ENCODE measurements at places on chromosomes 13 and 19.

DNA sequence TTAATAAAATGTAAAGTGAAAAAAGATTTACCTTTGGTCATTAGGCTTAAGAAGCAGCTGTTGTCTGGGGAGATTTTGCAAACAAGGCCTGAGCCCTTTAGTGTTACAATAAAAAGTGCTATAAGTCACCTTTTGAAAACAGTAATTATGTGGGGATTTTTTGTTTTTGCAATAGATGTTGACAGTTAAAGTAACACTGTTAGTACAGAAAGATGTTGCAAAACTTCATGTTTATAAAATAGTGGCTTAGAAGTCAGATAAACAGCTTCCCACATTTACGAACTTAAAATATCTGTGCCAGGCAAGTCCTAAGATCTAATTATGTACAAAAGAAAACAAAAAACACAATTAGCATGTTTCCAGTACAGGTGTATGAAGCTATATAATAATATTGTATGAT lies 138.0 kb upstream of the IRS2 start:
- DNase-seq = no peak

GRCh38 chr13:114259974-114260373 lies 21.4 kb upstream of the UPF3A start:
- no peak for DNase-seq

GRCh38 chr13:105763851-105764250 lies 771.6 kb downstream of the EFNB2 start:
- DNase-seq = no peak

- DNase-seq = no peak
Observed at GRCh38 chr19:482186-483041, 13.9 kb upstream of the MADCAM1 start.

DNA sequence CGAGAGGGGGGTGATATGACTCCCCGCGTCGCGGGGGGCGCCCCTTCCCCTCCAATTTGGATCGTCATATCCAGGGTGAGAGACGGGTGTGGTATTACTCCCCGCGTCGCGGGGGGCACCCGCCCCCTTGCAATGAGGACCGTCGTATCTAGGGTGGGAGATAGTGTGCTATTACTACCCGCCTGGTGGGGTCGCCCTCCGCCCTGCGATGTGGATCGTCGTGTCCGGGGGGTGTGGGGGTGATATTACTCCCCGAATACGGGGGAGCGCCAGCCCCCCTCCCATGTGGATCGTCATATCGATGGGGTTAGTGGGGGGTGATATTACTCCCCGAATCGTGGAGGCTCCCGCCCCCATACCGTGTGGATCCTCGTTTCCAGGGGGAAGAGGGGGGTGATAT lies 29.2 kb upstream of the RGCC start:
- peak; percentile 56 for DNase-seq

DNA sequence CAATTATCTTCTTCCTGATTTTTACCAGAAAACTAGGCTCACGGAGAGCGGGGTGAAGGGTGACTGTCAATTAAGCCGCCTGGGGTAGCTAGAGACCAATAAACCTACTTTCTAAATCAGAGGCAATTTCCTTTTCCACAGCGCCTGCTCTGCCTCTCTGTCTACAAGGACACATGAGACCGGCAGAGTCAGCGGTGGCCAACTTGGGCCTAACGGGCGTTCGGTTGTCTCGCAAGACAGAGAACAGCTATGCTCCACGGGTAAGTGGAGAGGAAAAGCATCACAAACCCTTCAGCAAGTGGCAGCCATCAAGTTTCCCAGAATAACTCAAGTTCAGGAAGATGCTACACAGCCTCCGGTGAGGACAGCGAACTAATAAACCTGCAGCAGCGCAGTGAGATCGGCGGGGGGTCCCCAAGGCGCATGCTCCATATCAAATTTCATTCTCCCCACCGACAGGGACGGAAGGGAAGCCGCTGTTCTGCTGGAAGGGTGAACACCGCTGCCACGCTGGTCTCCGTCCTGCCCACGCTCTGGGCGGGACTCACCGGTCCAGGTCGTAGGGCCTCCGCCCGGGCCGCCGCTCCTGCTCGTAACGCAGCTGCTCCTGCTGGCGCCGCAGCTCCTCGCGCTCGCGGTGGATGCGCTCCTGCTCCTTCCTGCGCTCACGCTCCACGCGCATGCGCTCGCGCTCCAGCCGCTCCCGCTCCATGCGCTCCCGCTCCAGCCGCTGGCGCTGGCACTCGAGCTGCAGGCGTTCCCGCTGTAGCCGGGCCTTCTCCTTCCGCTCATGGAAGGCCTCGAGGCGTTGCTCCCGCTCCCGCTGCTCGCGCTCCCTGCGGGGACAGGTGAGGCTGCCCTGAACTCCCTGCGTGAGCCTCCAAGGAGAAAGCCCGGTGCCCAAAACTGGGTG lies 25.8 kb upstream of the TINCR start:
- DNase-seq = no peak

- no peak for DNase-seq
Observed at GRCh38 chr13:26485786-26486185, 71.7 kb upstream of the WASF3 start.

DNA sequence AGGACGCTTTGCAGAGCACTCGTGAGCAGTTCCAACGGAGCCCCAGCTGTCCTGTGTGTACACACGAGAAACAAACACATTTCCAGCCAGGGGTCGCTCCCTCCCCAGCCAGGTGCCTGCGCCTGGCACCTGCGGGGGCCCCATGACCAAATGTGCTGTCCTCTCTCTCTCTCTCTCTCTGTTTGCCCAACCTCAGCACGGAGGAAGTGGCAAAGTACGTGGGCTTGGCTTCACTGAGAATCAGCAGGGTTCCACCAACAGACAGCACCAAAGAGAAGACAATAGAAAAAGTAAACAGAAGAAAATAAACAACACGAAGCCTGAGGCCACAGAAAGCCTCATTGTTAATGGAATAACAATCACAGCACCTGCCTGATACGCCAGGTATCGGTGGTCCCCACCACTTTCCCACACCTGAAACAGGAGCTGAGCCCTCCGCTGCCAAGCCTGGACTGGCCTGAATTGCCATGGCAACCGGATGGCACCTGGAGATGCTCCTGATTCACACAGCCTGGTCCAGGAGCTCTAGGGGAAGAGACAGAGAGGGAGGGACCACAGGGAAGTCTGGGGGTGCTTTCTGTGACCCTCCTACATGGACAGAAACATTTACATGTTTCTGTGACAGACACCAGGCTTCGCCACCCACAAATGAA lies 103.9 kb upstream of the CACNA1A start:
- DNase-seq = no peak

GRCh38 chr13:33859691-33860303 lies 41.8 kb downstream of the RFC3 start:
- DNase-seq = no peak

- no peak for DNase-seq
Observed at GRCh38 chr19:29678484-29679106, 13.3 kb downstream of the PLEKHF1 start.

DNA sequence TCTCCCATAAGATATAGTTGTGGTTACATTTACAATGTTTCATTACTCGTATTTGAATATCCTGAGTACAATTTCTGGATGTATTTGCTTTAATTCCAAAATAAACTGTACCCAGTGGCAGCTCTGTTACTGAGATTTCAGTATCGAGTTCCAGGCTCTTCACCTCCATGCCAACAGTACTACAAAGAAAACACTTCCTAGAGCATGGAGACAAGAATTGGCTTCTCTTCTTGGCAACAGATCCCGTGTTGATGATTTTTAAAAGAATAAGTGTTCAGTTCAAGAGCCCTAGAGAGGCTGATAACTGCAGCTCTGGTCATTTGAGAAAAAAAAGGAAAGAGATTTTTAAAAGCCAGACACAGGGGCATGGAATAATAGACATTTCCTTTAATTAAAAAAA lies 302.8 kb downstream of the EFNB2 start:
- DNase-seq = no peak

- no peak for DNase-seq
Observed at GRCh38 chr13:82647540-82647939, 1234.7 kb downstream of the SLITRK1 start.

DNA sequence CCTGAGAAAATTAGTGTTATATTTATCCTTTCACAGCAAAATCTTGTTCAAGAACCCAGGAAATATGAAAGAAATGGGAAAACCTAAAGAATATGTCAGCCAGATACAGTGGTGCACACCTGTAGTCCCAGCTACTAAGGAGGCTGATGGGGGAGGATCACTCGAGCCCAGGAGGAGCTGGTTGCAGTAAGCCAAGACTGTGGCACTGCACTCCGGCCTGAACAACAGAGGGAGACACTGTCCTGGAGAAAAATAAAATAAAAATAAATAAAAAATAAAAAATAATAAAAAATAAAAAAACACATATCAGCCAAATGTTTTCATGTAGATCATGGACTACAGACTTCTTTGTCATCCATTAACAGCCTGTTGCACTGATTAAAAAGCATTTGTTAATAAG lies 244.8 kb upstream of the KLHL1 start:
- no peak for DNase-seq

DNA sequence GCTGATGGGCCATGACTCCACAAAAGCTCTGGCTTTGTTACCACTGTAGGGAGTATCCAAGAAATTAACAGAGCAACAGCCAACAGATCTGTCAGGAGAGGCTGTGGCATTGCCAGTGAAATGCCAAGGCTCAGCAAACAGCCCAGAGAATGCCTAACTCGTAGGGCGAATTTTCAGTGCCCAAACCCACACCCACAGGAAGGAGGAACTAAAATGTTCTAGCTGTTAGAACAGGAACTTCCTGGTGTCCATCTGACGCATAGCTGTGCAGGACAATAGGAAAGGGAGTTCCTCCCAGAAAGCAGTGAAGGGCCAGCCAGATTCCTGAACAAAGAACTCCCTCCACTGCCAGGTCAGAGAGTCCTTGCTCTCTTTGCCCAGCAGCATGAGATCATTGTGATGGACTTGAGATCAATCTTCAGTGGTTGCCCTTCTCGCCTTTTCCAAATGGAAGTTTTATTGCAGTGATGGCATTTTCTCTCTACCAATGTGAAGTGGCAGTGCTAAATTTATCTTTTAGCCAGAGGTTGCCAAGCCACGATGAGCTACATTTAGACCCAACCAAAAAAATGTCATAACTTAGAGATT lies 224.2 kb upstream of the STARD13 start:
- no peak for DNase-seq

DNA sequence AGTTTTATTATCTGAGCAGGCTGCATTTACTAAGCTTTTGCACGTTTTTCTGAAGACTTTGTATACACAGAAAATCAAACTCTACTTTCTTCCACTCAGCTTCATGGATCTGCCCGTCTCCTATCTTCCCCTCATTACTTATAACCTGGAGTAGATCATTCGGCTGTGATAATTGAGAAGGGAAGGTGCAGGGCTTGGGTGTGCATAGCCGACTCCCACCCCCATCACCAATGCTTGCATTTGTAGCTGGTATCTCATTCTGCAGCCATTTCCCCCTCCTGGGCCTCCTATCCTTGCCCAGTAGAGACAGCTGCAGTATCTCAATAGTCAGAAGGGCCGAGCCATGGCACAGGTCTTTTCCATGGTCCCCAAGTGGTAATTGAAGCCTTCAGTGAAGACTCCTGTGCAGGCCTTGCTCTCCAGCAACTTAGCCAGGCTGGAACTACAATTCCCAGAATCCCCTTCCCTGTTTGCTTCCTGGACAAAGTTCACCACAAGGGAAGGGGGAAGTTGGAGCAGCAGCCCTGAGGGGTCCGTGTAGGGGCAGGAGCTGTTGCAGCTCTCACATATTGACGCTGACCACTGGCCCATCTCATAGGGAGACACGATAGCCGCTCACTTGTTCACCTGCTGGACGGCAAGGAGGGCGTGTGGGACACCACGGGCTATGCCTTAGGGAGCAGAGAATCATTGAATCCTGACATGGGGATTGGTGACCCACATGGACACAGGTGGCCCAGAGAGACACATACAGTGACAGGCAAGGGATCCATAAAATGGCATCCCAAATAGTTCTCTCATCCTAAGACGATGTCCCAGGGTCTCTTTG lies 2.1 kb upstream of the SIGLEC8 start:
- no peak for DNase-seq

DNA sequence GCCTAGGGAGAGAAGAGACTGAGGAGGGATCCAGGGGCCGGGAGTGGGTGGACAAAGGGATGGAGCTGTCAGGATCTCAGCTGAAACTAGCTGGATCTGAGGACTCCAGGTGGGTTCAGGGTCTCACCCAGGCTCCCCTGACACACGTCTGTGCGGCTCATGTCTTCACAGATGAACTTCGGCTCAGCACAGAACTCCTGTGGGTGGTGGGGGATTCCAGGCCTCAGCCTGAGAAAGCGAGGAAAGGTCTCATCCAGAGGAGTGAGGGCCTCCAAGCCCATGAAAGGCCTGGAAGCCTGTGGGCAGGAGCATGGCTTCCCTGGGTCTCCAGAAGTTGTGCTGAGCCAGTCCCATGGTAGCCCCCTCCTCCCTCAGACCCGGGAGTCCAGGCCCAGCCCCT lies 1.4 kb downstream of the CAPN12 start:
- no peak for DNase-seq

GRCh38 chr13:75579529-75579928 lies 29.9 kb downstream of the UCHL3 start:
- no peak for DNase-seq

- no peak for DNase-seq
Observed at GRCh38 chr13:28493740-28494503, 1.0 kb downstream of the FLT1 start.

DNA sequence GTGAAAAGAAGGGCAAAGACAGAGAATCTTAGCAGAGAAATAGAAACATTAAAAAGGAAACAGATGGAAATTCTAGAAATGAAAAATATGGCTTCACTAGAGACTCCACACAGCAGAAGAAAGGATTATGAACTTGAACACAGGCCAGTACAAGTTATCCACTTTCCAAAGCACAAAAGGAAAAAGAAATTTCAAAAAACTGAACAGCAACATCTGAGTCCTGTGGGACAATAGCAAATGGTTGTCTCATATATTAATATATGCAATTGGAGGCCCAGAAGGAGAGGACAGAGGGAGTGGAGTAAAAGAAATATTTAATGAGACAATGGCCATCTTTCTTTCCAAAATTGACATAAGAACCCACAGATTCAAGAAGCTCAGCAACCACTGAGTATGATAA lies 141.7 kb upstream of the GJB6 start:
- no peak for DNase-seq

- DNase-seq = no peak
Observed at GRCh38 chr19:10419646-10420443, 493 bp upstream of the PDE4A start.

- DNase-seq = no peak
Observed at GRCh38 chr13:43206838-43207237, 183.5 kb downstream of the DNAJC15 start.

GRCh38 chr19:19382118-19382517 lies 23.4 kb upstream of the GATAD2A start:
- DNase-seq = no peak

DNA sequence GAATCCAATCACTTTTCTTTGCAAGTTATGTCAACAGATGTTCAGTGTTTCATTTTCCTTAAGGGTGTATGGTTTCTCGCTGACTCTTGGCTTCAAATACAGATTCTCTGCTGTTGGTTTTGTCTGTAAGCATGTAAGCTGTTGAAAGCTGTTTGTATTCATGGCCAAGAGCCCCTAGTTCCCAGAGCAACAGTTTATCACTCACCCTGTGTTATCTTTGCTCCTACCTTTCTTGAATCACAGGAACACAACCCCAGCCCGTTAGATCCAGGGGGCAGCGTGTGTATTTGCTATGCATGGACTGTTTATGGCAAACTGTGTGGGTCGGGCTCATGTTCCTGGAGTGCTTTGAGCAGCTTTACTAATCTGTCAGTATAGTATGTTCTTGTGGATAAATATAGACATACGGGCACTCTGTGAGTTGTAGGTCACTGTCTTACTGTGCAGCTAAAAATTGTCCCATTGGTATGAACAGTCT lies 28.9 kb downstream of the FRY start:
- no peak for DNase-seq

All from activated T-cell treated with anti-CD3 and anti-CD28 coated beads, Interleukin-2, amount 50 U/mL, for 4 hours (primary cell).